ENCODE measurements at places on chromosomes 5 and 9.

DNA sequence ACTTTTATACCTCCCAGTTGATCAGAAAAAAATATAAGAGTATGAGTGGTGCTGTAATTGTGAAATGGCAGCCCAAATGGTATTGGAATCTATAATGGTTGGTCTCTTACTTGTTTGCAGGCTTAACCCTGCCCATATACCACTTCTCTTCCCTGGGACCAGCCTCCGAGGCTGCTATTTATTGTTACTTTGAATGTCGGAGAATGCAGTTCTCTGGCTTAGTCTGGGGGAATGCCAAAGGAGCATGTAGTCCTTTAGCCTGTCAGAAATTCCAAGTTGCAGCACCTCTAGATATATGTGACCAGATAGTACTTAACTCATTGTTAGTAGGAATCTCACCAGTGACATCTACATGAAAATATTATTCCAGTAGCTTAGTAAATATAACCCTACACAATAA lies 47.5 kb downstream of the SLC44A1 start:
- no peak for DNase-seq

DNA sequence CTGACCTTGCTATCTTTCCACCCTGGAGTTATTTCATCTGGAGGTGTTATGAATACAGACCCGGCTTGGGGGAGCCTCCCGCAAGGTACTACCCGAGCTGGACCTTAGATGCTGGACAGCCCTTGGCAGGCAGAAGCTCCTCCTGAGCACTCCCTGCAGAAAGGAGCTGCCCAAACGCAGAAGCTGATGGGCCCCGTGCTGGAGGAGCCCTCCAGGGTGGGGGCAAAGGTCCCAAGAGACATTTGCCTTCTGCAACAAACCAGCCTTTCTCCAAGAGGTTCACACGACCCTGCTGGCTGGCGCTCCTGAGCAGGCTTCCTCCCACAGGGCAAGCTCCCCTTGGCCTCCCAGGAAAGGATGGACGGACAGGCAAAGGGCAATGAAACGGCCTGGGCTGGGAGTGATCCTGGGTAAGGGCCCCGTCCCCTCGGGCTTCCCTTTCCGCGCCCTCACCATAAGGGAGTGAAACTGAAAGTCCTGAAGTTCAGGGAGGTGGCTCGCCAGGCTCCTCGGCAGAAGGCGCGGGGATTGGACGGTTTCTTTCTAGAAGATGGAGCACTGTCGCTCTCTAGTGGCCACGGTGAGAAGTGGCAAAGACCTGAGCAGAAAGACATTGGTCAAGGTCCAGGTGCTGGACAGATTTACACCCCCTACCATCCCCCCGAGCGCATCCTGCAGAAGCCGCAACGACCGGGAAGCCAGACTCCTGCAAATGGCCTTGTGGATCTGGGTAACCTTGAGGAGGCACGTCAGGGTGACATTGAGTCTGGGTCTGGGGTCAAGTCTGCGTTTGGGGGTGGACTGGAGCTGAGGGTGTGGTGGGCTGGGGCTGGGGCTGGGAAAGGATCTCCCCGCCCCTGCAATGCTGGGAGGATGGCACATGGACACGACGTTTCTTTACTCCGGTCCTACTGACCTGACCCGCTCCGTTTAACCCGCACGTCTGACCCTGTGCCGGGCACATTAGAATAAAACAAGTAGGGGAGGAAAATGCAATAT lies 56.4 kb downstream of the NEURL1B start:
- DNase-seq, result peak; percentile 62

DNA sequence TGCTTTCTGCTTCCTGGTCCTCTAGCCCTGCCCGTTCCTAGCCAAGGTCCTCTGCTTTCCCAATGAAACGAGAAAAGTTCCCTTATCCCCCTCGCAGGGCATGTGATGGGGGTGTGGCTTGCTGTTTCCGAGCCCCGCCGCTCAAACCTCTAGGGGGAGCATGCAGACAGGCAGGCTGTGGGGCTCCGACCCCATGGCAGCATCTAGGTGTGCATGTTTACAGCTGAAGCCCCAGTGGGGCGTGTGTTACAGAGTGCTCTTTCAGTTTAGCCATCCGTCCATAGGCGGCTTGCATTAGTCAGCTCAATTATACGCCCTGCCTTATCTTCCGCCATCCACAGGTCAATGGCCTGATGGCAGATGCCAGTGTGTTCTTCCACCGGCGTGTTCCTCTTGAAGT lies 48.3 kb upstream of the SPATA31E1 start:
- no peak for DNase-seq

DNA sequence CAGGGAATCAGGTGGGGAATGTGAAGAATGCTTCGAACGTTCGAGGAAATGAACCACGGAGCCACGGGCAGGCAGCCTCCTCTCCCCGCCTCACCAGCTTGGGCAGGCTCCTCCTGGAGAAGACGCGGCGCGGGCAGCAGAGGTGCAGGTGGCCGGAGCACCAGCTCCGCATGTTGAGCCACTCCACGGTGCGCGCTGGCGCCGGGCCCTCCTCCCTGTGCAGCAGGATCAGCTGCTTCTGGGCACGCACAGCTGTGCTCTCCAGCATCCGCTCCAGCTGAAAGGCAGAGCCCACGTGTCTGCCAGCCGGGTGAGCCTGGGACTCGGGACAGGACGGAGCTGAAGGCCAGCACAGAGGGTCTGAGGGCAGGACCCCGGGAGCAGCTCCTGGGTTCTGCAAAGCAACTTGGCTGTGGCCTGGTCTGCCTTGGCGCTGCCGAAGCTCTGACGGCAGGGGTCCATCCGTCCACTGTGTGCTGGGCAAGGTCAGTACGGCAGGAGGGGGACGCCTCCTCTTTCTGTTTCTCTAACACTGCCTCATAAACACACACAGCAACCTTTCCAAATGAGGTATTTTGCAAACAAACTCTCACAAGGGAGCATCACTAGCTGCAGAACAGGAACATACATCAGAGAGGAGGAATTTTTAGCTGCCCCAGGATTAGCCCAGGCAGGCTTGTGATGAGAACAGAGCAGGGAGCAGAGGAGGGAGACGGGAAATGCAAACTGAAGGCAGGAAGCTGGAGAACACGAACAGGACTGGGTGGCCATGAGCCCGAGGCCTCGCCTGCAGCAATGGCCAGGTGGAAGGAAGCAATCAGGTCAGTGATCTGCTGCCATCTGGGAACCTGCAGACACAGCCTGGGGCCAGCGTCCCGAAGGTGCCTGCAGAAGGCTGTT lies 20.1 kb upstream of the NSMF start:
- DNase-seq, result no peak

DNA sequence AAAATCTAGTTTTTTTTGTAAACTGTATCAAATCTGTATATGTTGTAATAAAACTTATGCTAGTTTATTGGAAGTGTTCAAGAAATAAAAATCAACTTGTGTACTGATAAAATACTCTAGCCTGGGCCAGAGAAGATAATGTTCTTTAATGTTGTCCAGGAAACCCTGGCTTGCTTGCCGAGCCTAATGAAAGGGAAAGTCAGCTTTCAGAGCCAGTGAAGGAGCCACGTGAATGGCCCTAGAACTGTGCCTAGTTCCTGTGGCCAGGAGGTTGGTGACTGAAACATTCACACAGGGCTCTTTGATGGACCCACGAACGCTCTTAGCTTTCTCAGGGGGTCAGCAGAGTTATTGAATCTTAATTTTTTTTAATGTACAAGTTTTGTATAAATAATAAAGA lies 24.3 kb downstream of the HMGCR start:
- no peak for DNase-seq

DNA sequence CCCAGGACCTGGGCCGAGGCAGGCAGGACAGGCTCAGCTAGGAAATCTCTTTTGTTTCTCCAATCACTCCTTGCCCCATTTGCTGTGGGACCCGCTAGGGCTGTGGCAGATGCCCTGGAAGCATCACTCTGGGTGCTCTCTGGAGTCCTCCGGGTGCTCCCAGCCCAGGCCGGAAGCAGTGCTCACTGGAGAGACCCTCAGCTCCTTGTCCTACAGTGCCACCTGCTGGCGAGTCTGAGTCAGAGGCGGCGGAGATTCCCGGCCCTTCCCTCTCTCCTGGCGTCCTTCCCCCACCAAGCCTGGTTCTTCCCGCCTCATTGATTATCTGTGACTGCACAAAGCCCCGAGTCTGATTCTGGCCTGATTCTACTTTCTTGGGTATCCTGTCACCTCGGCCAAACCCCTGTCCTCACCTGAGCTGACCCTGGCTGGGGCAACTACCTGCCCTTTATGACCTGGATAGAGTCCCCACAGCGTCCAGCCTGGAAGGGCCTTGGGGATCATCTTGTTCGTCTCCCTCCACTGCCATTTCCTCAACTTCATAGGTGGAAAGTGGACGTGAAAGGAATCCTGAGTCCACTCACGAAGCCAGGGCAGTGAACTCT lies 7.3 kb upstream of the BARHL1 start:
- DNase-seq, result no peak

- no peak for DNase-seq
Observed at GRCh38 chr5:82167372-82167935, 110.7 kb downstream of the RPS23 start.

DNA sequence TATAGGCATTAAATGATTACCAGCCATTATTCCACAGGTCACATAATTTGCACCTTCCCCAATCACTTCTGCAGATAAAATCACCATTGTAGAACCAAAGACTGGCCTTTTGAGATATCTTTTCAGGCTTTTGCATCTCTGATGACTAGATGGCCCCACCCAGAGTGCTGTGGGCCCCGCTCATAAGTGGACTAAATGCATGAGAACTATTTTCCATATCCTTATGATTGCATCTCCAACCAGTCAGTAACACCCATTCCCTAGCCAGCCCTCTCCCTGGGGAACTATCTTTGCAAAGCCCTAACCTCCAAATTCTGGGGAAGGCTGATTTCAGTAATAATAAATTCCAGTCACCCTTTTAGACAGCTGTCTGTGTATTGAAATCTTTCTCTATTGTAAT lies 53.5 kb upstream of the CDH9 start:
- DNase-seq, result no peak

DNA sequence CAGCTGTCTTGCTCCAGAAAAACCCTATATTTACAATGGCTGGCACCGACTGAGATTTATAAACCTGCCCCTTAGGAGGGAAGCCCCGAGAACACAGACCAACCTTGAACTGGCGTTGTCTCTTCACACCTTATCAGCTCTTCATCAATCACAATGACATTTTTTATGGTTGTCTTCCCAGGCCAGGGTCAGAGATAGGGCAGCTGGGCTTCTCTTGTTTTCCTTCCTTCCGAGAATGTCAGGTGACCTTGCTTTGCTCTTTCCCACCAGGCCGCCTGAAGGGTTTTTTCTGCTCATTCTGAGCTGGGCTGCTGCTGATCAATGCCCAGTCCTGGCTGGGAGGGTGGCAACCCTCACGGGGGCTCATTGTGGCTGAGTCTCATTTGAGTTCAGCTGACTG lies 619.1 kb downstream of the CCDC171 start:
- no peak for DNase-seq

- no peak for DNase-seq
Observed at GRCh38 chr9:137255448-137256114, 454 bp downstream of the NELFB start.
